ENCODE measurements at places on chromosomes 4 and X.

DNA sequence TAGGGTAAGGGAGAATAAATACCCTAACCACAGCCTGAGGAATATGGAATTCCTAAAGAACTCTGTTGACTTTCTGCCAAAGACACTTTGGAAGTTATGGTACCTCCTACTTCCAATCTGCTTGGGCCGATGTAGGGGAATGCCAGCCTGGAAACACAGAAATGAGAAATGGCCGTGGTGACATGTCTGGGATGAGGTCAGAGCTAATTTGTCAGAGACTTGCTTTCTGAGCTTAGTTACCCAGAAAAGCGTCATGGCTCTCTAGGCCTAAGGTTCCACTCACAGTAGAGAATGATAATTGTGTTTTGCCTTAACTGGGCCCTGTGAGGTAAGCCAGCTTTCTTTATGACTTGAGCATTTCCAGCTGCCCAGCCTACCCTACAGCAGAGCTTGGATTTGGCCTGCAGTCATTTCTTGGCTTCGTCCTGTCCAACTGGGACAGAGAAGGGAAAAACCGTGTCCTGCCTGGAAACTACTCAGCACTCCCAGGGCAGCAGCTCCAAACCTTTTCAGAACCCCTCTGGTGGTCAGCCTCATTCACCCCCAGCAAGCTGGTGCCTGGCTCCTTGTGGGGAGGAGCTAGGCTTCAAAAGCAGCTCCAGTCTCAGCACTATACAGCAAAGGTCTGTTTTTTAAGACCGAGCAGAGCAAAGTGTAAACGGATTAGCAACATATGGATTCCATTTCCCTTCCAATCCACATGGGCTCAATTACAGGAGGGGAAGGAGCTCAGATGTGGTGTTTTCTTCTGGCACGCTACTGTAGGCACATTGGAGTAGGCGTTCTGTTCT lies 92.3 kb downstream of the RLIM start:
- DNase-seq = no peak

GRCh38 chr4:139746431-139747171 lies 81.0 kb downstream of the MGST2 start:
- DNase-seq = no peak

DNA sequence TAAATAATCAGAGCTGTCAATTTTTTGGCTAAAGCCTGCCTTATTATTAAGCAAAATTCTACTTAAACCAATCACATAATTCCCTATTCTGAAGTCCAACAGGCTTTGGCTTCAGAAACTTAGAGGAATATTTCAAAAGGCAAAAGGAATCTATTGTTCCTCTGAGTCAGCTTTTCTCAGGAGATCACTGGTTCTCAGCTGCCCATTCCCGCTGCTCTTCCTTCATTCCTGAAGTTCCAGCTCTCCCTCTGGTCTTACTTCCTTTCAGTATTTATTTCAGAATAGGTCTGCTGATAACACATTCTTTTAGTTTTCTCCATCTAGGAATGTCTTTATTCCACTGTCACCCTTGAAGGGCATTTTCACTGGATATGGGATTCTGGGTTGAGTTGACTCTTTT lies 133.7 kb downstream of the SOWAHB start:
- no peak for DNase-seq

GRCh38 chrX:39944416-39944815 lies 153.3 kb downstream of the BCOR start:
- no peak for DNase-seq

DNA sequence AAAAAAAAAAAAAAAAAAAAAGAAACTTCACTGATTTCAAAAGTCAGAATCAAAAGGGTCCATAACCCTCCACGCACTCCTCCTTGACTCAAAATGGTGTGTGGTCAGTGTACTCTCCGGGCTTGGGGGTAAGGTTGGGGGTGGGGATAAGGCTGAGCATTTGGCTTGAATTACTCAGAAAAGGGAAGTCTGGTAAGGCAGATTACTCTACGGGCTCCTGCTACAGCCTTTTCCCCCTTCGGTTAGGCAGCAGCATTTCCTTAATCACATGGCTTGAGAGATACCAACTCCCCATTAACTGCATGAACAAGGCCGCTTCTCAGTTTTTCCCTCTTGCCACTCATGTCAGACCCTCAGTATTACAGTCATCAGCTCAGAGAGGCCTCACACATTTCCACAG lies 135.4 kb upstream of the DUSP21 start:
- no peak for DNase-seq

DNA sequence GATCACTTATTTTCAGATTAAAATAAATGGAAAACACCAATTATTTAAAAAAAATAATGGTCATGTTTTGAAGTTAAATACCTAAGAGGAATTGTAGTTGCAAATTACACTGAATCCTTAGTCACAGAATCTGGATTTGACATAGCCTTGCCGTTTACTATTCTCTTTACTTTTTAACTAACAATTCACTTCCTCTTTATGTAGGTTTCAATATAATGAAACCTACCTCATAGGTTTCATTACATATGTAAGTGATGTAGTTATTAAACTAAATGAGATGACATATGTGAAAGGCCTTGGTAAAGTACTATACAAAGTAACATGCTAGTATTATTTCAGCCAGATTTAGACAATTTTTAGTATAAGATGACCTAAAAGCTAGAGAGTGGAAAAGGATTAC lies 6.5 kb downstream of the SPP1 start:
- DNase-seq = no peak

DNA sequence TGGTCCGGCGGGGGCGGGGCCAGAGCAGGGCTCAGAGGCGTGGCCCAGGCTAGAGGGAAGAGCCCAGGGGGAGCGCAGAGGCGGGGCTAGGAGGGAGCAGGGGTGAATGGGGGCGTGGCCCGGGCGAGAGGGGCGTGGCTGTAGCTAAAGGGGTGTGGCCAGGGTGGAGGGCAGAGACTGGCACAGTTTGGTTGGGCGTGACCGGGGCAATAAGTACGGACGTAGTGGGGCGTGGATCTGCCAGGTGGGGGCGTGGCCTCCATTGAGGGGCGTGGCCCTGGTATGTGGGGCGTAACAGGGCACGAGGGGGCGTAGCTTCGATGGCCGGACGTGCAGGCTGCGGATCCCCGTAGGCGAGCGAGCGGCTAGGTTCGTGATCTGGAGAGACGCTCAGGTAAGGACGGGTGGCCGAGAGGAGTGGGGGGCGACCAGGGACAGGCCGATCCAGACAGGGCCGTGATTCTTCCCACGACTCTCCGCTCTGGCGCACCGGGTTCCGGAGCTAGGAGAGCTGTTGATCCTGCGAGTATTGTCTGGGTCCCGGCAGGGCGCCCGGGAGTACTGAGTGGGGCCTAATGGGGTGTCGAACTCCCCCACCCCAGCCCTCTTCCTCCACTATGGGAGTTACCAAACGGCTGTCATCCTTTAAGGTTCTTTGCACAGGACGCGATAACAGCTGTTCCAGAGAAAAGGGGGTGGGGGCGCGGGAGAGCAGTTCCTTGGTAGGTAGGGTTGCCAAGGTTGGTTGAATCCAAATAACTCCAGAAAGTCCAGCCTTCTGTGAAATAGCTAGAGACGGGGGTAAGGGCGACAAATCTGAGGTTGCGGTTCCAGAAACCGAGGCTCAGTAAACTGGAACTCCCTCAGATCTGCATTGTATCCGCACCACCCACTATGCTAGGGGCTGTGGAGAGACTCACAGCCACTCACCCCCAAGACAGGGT lies at the start of gene CA5B:
Gene CA5B, plus strand, starts transcription at position 312 of the 944 bp plus-strand sequence. CDS start 11,754 bp downstream, outside the sequence.
- DNase-seq = peak; percentile 38

- DNase-seq = no peak
Measured at GRCh38 chr4:75555294-75556164, at the start of gene ODAPH. ODAPH (plus strand) TSS chr4:75556066; CDS start chr4:75556083, 17 bp downstream.

DNA sequence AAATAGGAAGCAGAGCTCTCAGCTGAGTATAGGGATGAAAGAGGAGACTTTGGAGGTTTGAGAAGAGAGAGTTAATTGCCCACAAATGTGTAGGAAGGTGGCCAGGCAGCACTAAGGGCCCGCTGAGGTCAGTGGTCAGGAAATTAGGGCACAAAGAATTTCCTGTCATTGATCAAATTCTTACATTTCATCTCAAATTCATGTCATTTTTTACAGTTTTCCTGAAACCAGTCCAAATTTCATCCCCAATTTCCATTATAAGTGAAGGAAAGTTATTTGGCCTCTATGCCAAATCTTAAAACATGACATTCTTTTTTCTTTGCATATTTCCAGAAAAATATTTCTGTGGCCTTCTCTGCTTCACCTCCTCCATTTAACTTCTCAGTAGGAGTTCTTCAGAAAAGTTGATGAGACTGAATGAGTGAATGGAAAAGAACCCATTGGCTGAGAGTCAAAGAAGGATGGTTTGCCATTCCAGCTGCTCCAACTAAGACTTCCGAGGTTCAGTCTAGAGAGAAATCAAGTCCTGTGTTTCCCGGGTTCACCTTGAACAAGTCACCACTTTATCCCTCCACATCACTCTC lies 68.7 kb upstream of the SPRY1 start:
- DNase-seq = no peak

GRCh38 chrX:47206316-47206715 lies 12.2 kb upstream of the CDK16 start:
- DNase-seq = no peak

GRCh38 chr4:114383721-114384120 lies 214.9 kb upstream of the UGT8 start:
- DNase-seq = no peak

DNA sequence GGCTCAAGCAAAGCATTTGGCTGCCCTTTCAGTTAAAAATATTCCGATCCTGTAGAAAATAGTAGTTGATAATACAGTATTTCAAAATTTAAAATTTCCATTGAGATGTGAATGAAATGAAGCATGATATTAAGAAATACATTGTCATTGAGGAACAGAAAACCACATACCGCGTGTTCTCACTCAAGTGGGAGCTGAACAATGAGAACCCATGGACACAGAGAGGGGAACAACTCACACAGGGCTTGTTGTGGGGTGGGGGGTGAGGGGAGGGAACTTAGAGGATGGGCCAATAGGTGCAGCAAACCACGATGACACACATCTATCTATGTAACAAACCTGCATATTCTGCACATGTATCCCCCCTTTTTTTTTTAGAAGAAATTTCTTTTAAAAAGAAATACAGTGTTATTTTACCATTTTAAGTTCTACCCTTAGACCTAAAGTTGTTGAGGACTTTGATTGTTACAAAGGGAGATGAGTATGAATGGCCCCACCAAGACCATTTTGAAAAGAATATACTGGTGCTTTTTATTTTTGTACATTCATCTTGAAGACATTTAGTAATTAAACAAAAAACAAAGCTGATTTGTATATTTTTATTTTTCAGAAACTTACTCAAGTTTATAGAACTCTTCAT lies 52.0 kb upstream of the IL13RA1 start:
- no peak for DNase-seq

DNA sequence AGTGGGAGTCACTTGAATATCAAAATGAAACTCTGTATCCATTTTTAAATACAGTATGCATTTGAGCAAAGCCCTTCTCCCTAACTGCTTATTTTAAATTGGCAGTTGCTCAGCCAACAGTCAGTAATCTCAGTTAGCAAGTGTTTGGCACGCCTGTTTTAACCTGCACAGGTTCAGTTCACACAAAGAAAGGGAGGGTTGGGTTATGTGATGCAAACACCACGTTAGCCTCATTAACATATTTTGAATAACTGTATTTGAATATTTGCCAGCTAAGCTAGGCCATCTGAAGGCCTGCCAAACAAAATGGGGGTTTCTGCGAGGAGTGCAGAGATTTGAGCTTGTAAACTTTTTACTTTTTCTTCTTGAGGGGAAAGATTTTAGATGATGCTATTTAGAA lies 19.8 kb downstream of the GAB1 start:
- DNase-seq = no peak

DNA sequence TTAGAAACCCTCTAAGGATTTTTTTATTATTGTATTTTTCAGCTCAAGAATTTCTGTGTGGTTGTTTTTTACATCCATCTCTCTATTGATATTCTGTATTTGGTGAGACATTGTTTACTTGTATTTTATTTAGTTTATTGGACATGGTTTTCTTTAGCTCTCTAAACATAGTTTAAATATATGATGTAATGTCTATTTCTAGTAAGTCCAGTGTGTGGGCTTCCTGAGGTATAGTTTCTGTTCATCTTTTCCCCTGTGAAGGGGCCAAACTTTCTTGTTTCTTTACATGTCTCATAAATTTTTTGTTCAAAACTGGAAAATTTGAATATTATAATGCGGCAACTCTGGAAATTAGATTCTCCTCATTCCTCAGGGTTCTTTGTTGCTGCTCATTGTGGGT lies 28.2 kb upstream of the ATRX start:
- no peak for DNase-seq

GRCh38 chr4:136768925-136769275 lies 763.4 kb downstream of the PCDH18 start:
- no peak for DNase-seq

DNA sequence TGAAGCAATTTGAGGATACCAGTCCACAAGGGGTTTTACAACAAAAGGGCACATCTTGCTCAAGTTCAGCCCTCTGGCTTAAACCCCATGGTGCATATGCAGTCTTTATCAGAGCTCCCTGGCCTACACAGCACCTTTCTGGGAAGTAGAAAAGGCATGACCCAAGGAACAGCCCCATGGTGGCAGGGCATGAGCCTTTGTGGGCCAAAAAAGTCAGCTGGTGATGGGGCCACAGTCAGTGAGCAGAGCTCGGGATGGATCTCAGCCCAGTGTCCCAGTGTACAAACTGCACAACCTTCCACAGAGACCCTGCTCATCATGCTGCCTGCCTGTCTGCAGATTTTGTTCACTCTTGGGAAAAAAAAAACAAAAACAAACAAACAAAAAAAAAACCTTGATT lies 22.3 kb upstream of the TMEM165 start:
- DNase-seq = no peak

DNA sequence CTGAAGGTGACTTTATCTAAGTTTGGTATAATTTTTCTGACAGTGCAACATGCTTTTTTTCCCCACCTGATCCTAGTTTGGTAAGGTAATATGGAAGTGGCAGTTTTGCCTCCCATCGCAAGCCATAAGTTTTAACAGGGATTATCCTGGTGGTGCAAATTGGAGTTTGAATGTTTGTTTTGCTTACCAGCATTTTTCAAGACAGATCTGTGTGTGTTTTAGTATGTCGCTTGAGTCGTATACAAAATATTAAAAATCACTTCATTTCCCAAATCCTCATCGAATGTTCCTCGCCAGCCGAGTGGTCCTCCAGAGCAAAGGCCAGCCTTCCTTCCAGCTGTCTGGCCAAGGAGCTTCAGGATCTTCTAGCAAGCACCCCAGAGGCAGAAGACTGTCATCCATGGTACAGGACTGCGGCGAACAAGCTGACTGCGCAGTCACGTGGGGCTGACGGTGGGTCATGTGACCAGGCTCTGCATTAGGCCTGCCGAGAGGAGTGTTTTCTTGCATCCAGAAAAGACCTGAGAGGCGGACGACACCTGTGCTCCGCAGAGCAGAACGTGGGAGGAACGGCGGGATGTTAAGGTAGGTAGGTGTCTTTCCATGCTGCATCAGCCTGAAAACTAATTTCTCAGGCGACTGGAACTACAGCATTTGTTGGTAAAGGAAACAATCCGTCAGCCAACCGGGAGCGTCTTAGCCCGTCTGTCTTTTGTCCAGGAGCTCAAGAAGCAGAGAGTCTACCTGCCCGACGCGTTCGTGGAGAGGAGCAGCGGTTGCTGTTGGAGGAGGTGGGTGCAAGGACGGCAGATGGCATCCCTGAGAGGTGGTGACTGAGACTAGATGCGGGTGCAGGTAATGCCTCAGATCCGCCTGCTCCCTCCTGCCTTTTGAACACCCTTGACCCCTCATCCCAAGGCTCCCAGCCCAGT lies at the start of gene GPRASP3:
Gene GPRASP3, plus strand, starts transcription at position 507 of the 932 bp plus-strand sequence. CDS start 28,253 bp downstream, outside the sequence.
- peak; percentile 42 for DNase-seq

Data from NCI-H1092 (cell line).